ENCODE measurements at places on chromosomes 2 and 18.

DNA sequence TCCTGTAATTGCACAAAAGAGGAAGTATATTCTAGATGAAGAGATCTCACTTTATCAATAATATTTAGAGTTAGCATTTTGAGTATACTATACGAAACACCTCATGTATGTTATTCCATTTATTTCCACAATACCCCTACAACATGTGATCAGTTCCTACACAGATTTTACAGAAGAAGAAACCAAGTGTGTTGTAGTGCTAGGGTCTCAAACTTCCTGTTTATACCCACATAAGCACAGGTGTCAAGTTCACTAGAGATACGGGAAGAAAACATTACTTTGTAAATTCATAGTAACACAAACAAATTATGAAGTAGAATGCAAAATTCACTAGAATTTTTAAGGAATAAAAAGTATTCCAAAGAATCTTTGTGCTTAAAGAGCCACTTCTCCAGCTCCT is 46.4 kb downstream of the KCTD18 start:
- no peak for DNase-seq

- no peak for DNase-seq
Observed at GRCh38 chr2:220101980-220102379, 474.6 kb downstream of the SLC4A3 start.

- DNase-seq: no peak
Observed at GRCh38 chr2:9199716-9200632, 6.6 kb upstream of the ASAP2 start.

GRCh38 chr18:75582406-75582821 is 154.9 kb upstream of the SMIM21 start:
- DNase-seq: no peak

DNA sequence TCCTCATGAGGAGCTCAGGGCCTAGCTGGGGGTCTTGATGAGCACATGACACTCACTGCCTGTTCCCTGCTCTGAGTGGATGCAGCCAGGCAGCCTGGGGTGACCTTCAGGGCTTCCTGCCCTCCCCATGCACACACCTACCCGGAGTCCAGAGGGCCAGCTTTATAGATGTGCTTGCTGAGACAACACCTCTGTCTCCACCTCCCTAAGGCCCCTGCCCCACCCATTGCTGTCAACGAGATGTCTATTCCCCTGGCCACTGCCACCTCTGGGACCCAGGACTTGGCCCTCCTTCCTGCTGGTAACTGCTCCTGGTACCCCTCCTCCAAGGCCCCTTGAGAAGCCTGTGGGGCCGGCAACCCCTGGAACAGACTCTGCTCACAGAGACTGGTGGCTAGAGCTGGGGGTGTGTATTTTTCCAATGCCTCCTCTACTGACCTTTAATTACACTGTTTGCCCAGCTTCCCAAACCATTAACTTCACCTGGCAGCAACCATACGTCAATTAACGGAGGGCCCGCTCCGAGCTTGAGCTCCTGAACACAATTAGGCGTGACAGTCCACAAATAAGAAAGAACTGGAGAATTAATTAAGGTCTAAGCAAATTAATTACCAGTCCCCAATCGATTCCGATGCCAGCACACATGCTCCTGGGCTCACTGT is 66.3 kb downstream of the EMX1 start:
- no peak for DNase-seq

GRCh38 chr2:127653421-127654083 is 7.6 kb downstream of the GPR17 start:
- DNase-seq: no peak

DNA sequence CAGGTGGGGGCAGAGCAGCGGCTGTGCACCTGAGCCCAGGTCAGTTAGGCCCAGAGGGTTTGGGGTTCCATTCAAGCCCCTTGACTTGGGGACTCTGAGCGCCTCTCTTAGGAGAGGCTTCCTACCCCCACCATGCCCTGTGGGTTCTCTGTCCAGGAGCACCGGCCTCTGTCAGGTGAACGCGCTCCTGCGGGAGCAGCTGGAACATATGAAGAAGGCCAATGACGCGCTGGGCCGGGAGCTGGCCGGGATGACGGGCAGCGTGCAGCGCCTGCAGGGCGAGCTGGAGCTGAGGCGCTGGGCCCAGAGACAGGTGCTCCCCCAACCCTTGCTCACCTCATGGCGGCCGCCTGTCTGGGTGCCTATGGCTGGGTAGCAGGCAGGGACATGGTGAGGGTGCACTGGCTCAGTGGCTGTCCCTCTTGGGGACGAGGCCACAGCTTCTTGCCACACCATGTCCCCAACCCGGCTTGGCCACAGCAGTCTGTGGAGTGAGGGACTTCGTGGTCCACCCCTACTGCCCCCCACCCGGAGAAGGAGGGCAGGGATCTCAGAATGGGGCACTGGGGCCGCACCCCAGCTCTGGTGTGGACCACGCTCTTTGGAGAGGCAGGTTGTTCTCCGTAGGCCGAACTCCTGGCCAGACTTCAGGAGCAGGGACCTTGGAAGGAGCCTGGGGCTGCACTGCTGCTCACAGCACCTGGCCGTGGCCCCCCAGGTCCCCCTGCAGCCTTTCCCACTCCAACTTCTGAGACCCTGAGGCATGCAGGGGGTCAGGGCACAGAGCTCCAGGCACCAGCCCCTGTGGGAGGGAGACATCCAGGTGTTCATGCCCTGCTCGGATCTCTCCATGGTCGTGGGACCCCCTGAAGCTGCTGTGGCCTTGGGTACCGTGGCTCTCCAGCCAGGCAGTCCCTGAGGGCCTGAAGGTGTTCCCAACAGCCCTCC is 19.7 kb downstream of the CROCC2 start:
- DNase-seq: no peak

- DNase-seq: peak; percentile 52
Observed at GRCh38 chr2:208466151-208466919, 59.7 kb downstream of the PTH2R start.

GRCh38 chr2:33131111-33131510 is 184.4 kb downstream of the LTBP1 start:
- DNase-seq: no peak

- DNase-seq: no peak
Observed at GRCh38 chr2:97910403-97911205, 85.1 kb downstream of the TMEM131 start.

DNA sequence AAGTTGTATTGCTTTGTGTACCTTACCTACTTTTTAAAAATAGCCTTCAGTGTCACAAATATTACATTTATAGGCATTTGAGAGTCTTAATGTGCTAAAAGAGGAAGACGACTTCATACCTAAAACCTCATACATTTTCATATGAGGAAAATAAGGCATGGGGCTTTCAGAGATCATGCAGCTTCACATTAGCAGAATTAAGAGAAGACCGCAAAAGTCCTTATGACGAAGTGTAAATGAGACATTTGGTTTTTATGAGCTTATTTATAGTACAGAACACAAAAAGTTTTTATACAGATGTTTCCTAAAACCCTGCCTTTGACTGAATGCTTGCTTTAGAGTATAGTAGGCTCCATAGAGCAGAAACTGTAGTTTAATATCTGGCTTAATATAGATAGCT is 10.1 kb upstream of the CCDC138 start:
- no peak for DNase-seq

- DNase-seq: peak; percentile 76
Observed at GRCh38 chr2:237858294-237859081, 935 bp upstream of the RAMP1 start.

GRCh38 chr18:68642003-68642402 is 72.9 kb downstream of the TMX3 start:
- DNase-seq: no peak

Data from inflammatory macrophage treated with lipopolysaccharide for 4 hours (primary cell).